ENCODE measurements at places on chromosomes 5 and 9. TPM values are rescaled to one million over a fixed set of nuclear protein-coding genes. Genes with fewer than 3 reads are reported as not detected.

The DIPK1B gene
- total RNA-seq: 48.9 TPM

The PCDHGA6 gene
- total RNA-seq: 2.6 TPM

DNA sequence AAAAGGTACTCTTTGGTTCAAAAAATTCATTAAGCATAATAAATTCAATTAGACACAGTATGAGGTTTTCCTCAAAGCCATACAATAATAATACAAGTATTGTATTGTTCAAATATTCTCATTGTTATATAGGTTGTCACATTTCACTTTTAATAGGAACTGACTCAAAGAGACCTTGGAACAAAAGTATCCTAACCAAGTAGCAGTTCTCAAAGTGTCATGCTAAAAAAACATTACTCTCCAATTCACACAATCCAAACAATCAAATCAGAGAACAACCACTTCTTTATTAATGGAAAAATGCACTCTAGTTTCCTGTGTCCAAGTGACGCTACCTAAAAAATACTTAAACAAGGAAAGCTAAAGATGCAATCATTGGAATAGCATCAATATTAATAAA lies 115.4 kb downstream of the DENND1A start:
- H3K27ac ChIP-seq: no peak overlapping the region
- no peaks in the 10 kb centered on the region for H3K27me3 ChIP-seq
- H3K36me3 ChIP-seq: no peaks in the 10 kb centered on the region
- DNase-seq: no peak

GRCh38 chr9:133460405-133461175 lies 812 bp downstream of the CACFD1 start:
- peak; percentile 76 for DNase-seq
- peaks cover 3% of the 10 kb centered on the region for H3K36me3 ChIP-seq
- no peaks in the 10 kb centered on the region for H3K27me3 ChIP-seq
- peaks cover 31% of the 10 kb centered on the region for H3K4me1 ChIP-seq

DNA sequence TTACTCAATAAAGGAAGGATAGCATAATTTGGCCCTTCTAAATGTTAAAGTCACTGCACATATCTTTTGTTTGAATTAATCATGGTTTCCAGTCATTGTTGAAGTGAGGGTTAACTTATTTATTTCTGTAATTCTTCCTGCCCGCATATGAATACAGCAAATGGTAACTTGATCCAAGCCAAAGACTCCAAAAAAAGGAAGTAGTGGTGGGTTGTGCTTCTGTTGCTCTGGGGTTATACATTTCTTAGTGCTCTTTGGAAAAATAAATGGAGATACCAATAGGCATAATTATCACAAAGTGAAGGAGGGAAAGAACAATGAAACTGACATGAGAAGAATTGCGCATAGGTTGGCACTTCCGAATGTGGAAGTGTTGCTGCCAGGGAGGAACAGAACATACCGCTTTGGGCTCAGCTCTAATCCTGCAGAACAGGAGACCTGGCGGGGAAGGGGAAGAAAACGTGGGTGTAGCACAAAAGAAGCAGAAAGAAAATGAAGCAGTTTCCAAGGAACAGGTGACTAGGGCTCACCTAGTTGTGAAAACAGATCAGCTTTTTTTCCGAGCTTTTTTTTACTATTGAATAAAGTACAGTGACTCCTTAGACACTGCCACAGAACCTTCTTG lies 69.7 kb upstream of the TAF11L2 start:
- no peaks in the 10 kb centered on the region for H3K27me3 ChIP-seq
- H3K36me3 ChIP-seq: no peaks in the 10 kb centered on the region
- no peak overlapping the region for H3K4me3 ChIP-seq
- peaks cover 35% of the 10 kb centered on the region for H3K4me1 ChIP-seq

The CCL28 gene
- 1.4 TPM for total RNA-seq

DNA sequence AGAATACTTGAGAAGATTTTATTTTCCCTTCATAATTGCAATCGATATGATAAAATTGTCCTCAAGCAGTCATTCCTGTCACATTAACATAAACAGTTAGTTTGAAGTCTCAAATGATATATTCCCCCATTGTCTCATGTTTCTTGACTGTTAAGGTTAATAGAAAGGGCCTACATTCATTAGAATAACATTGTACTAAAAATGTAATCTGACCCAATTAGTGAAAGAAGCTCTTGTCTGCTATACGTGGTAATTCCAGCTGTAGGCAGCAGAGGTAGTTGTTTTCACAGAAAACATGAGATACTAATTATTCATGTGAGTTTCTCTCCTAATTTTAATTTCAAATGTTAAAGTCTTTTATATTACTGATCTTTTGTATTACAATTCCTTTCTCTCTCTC lies 25.9 kb upstream of the AP3B1 start:
- no peak overlapping the region for H3K4me3 ChIP-seq
- H3K4me1 ChIP-seq: peaks cover 15% of the 10 kb centered on the region
- H3K36me3 ChIP-seq: no peaks in the 10 kb centered on the region
- H3K27ac ChIP-seq: no peak overlapping the region
- peaks cover 2% of the 10 kb centered on the region for H3K27me3 ChIP-seq

The CFAP157 gene
- 0.07 TPM for total RNA-seq

GRCh38 chr5:116872986-116873385 lies 298.4 kb upstream of the SEMA6A start:
- H3K36me3 ChIP-seq: peaks cover 14% of the 10 kb centered on the region
- no peak for DNase-seq
- no peak overlapping the region for H3K27ac ChIP-seq
- H3K27me3 ChIP-seq: no peaks in the 10 kb centered on the region
- H3K4me3 ChIP-seq: no peak overlapping the region

GRCh38 chr9:69357030-69357775 lies 32.2 kb downstream of the ENTREP1 start:
- H3K4me1 ChIP-seq: no peaks in the 10 kb centered on the region
- peaks cover 2% of the 10 kb centered on the region for H3K36me3 ChIP-seq
- H3K4me3 ChIP-seq: no peak overlapping the region
- no peaks in the 10 kb centered on the region for H3K27me3 ChIP-seq

The IFNK gene
- not detected for total RNA-seq

DNA sequence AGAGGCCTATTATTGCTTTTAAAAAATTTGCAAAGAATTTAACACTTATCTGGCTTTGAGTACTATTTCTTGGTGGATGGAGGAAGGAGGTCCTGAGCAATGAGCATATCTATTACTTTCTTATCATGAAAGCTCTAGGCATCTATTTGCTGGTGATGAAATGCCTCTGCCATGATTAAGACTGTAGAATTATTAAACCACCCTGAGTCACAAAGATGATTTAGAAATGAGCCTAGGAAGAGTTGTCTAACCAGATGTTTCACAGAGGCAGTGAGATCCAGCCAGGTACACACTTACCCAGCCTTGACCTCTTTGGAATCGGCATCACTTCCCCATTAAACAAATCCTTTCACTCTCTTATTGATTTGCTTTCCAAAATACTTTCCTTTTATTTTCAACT lies 304.4 kb upstream of the KIF2A start:
- peaks cover 9% of the 10 kb centered on the region for H3K4me1 ChIP-seq
- no peak overlapping the region for H3K27ac ChIP-seq
- H3K36me3 ChIP-seq: no peaks in the 10 kb centered on the region
- no peak overlapping the region for H3K4me3 ChIP-seq

The BARHL1 gene
- total RNA-seq: not detected

DNA sequence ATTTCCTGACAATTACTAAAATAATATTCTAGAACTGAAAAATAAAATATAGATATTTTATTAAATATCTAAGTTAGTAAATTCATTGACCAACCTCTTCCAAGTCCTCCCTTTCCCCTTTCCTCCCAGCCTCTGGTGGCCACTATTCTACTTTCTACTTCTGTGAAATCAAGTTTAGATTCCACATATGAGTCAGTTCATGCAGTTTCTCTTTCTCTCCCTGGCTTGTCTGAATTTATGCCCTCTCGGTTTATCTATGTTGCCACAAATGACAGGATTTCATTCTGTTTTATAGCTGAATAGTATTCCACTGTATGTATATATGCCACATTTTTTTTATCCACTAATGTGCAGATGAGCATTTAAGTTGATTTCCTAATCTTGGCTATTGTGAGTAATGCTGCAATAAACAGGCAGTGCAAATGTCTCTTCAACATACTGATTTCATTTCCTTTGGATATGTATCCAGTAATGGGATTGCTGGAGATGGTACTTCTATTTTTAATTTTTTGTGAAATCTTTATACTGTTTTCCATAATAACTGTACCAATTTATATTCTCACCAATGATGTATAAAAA lies 52.3 kb downstream of the WDR36 start:
- H3K36me3 ChIP-seq: no peaks in the 10 kb centered on the region
- no peak overlapping the region for H3K27ac ChIP-seq
- no peaks in the 10 kb centered on the region for H3K27me3 ChIP-seq
- no peak overlapping the region for H3K4me3 ChIP-seq

The OTP gene
- total RNA-seq: not detected

- H3K27ac ChIP-seq: 0 out of 2 replicates have a peak overlapping the region, but pooled peaks have one; percentile 68
- no peaks in the 10 kb centered on the region for H3K27me3 ChIP-seq
- DNase-seq: no peak
Observed at GRCh38 chr9:79684711-79685575, 113.2 kb downstream of the TLE4 start.

DNA sequence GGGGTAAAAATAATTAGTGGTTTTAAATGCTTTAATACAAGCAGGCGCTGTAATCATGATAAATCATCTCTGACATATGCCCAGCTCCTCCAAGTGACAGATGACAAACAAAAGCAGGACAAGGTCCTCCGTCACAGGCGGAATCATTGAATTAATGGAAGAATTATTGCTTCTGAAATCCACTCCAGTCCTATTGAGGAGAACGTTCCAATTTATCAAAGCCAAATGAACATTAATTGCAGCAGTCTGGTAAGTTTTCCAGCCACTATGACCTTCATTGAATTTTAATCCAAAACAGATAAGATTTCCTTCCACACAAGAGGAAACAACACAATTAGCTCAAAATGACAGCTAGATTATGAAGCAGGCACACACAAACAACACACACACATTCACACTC lies 136.8 kb downstream of the ASTN2 start:
- H3K4me1 ChIP-seq: peaks cover 11% of the 10 kb centered on the region
- H3K36me3 ChIP-seq: no peaks in the 10 kb centered on the region
- H3K27me3 ChIP-seq: no peaks in the 10 kb centered on the region
- no peak for DNase-seq

GRCh38 chr5:43608406-43608805 lies 5.4 kb downstream of the NNT start:
- H3K27ac ChIP-seq: no peak overlapping the region
- no peak for DNase-seq
- H3K27me3 ChIP-seq: no peaks in the 10 kb centered on the region
- H3K4me3 ChIP-seq: no peak overlapping the region
- peaks cover 13% of the 10 kb centered on the region for H3K4me1 ChIP-seq

Measured in WTC11 (cell line).